A673 (cell line): ENCODE measurements at places on chromosomes 4 and X.
A peak's percentile ranks its signal among the peaks of the same experiment; 100 is the strongest.

DNA sequence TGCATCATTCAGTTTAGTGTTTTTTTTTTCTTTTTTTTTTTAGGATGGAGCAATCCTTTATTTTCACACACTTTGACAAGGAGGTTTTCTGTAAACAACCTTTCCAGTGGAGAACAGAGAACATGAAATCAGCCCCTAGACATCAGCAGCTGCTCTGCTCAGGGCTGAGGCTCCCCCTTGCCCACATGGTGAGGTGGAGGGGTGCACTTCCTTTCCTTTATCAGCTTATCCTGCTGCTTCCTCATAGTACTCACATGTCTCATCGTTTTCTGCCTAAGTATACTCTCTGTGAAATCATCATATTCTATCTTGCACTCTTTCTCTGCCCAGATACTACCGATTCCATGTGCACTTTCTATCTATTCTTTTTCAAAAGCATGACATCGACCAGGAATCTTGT is 47.6 kb upstream of the PRSS12 start:
- DNase-seq = no peak

DNA sequence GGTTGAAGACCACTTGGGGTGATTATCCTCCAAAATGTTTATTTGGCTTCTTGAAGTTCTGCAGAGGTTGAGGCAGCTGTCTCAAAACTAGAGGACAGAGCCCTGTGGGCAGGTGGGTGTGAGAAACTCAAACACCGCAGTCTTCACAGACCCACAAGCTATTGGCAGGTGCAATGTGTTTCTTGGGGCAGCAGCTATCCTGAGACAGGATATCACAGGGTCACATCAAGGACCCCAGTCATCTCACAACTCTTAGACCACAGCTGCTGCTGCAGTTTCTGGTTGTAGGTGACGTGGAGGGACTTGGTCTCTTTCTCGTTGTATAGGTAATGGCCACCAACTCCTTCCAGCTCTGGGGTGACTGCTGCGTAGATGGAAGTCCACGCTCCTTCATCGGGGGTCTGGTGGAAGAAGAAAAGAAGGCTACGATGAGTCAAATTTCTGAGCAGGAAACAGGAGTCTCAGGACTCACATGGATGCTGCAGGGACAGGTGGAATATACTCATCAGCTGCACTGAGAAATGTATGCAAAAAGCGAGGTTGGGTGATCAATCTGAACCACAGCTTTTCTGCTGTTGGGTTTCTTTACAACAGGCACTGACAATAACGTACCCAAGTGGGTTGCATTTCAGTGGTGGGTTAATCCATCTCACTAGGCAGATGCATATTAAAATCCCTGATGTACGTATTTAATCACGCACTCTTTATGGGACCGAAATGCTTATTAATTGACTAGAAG is 279.8 kb downstream of the DHRSX start:
- DNase-seq = no peak

DNA sequence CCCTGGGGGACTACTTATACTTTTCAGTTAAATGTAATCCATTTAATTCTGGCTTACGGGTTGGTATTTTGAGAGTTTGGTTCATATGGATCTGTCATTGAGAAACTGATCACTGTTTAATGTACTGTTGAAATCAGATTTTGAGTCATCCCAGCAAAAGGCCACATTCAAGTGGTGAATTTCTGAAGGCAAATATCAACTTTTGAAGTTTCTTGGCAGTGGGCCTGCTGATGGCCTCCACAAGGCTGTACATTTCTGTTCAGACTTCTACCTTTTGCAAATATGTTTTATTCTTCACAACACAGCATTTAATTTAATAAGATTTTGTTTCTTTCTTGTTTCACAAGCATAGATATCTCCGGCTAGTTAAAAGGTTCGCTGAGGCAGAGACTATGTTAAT is 138.7 kb downstream of the PDGFC start:
- no peak for DNase-seq

- no peak for DNase-seq
Observed at GRCh38 chrX:156001001-156001666, 3.6 kb downstream of the IL9R start.

GRCh38 chrX:23223169-23223568 is 111.5 kb upstream of the PTCHD1 start:
- DNase-seq = no peak

DNA sequence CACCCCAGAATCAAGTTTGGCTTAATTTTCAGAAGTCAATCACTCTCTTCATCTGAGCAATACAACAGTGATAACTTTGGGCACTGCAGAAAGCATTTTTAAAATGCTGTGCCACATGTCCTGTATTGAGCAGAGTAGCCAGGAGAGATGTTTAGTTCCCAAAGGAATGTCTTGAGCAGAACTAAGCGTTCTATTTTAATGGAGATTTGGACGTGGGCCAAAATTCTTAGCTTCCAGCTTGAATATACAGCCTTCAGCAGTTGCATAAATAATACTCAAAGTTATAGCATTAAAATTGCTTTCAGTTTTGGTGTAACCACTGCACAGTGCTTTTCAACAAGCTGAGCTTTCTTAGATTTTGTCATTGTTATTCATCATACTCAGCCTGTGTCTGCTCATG is 679.2 kb downstream of the NLGN4X start:
- DNase-seq = peak; percentile 10

DNA sequence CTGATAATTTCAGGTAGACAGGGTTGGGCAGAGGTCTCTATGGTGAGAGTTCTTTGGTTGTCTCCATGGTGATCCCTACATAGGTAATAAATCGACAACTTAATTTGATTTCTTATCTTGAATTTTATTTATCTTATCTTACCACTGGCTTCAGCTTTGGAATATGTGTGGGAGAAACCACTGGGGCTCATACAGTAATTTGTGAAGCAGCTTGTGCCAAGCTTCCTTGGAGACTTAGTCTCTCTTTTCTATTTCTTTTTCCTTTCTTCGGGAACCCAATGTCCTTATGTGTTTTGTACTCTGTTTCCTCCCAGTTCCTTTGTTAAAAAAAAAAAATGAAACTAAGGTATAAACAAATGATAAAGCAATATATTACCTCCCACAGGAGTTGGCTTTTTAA is 242.4 kb upstream of the CNKSR2 start:
- no peak for DNase-seq

- no peak for DNase-seq
Observed at GRCh38 chr4:92825256-92825655, 521.5 kb downstream of the GRID2 start.

- no peak for DNase-seq
Observed at GRCh38 chr4:147714575-147715401, 17.1 kb upstream of the ARHGAP10 start.

GRCh38 chrX:68895341-68895755 is 66.5 kb downstream of the EFNB1 start:
- peak; percentile 24 for DNase-seq

DNA sequence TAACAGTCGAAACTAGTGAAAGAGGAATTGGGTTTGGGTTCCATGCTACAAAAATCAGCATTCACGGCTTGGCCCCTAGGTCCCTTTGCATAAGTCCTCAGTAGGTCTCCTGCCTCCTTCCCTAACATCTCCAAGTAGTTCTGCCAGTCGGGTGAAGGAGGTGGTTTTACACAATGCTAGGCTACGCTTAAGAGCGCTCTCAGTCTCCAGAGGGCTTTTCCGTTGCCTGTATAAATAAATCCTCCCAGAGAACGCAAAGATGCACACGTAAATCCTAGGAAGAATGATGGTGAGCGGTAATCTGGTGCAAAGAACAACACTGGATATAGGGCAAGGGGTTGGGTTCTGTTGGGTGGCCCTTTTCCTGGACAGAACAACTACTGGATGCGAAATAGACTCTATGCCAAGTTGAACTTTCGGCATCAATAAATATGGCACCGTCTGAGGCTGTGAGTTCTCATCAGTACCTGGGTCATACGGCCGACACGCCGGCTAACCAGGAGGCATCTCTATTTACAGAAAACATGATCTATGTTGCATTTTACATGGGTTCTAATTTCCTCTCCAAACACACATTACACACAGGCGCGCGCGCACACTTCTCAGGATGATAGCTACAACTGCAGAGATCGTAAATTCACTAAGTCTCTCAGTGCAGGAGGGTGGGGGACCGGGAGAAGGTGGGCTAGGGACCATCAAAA is 1.3 kb downstream of the CAMK2D start:
- peak; percentile 67 for DNase-seq
